Stimulated activated CD8-positive, alpha-beta memory T cell treated with anti-CD3 and anti-CD28 coated beads, Interleukin-4, amount 100 ng/mL, for 1 hour (primary cell): ENCODE measurements at places on chromosomes 16 and 17.
A peak's percentile ranks its signal among the peaks of the same experiment; 100 is the strongest.

- DNase-seq: no peak
These were observed 15.1 kb downstream of the BAIAP2 start for GRCh38 chr17:81049973-81050551.

- DNase-seq: no peak
These were observed 320.5 kb downstream of the UTP18 start for GRCh38 chr17:51580869-51581268.

DNA sequence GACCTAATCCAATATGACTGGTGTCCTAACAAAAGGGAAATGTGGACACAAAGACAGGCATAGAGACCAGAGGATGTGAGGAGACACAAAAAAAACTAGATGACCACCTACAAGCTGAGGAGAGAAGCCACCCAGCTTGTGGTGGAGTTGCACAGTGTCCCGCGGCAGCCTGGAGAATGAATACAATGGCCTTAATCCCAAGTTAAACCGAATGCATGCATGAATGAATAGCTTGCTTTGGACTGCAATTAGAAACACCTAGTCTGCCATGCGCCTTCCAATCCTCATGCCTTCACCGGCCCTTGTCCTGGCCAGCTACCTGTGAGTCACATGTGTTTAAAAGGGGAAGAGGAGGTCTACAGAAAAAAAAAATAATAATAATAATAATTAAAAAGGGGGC, 72.0 kb downstream of the CNGB1 start:
- no peak for DNase-seq

GRCh38 chr16:2816751-2817339, at the start of gene PRSS21:
TSS of gene PRSS21 (plus strand) at chr16:2817237. CDS start at chr16:2817269, 32 bp downstream.
- no peak for DNase-seq

GRCh38 chr17:70120425-70120824, 45.4 kb downstream of the KCNJ16 start:
- no peak for DNase-seq

GRCh38 chr16:13936596-13937081, 16.7 kb downstream of the ERCC4 start:
- DNase-seq: no peak

- DNase-seq: no peak
These were observed 35.2 kb downstream of the ADCY9 start for GRCh38 chr16:4081047-4081446.

DNA sequence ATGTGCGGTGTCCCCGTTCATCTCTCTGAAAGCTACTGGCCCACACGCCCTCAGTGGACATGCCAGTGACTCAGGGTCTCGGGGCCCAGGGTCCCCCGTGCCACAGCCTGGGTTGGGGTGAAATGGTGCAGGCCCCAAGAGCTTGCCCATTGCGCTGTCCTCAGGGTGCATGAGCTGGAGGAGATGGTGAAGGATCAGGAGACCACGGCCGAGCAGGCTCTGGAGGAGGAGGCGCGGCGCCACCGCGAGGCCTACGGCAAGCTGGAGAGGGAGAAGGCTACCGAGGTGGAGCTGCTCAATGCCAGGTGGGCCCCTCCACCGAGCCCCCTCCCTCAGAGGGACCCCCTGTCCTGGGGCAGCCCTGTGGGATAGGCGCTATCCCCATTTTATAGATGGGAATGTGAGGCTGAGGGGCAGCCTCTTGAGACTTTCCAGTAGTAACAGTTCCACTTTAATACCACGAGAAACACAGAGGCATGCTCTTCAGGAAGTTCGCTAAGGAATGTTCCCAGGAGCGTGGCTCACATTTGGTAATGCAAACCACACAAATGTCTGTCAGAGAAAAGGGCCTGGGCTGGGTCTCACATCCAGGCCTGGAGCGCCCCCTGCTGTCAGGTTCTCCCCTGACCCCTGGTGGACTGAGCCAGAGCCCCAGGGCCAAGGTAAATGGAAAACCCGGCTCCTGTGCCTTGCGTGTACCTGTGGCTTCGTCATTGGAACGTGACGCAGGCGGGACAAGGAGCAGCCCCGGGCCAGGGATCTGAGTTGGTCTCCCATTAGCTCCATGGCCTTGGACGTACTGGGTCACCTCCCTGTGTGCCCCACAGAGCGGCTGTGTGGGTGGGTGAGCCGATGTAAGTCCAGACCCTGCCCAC, 133.7 kb downstream of the RAB11FIP4 start:
- peak; percentile 79 for DNase-seq

DNA sequence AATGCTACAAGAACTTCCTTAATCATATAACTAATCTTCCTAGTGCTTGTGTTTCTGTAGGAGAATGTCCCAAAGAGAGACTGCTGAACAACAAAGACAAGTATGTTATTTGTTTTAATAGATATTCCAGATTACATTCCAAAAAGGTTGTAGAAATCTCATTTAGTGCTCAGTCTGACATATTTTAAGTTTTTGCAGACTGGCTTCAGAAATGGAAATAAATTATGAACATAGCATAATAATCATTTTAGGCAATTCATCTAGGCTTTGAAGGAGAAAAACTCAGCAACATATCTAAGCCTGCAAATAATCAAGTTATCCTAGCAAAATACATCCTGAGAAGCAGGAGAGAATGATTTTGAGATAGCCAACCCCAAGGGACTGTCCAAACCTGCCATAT, 171.6 kb upstream of the CDH5 start:
- no peak for DNase-seq

- no peak for DNase-seq
These were observed 123.3 kb downstream of the CCT6B start for GRCh38 chr17:34837876-34838478.

GRCh38 chr16:27867122-27868110, 196.1 kb downstream of the GSG1L start:
- peak; percentile 22 for DNase-seq

GRCh38 chr17:10234033-10234432, 35.6 kb upstream of the GAS7 start:
- DNase-seq: no peak

DNA sequence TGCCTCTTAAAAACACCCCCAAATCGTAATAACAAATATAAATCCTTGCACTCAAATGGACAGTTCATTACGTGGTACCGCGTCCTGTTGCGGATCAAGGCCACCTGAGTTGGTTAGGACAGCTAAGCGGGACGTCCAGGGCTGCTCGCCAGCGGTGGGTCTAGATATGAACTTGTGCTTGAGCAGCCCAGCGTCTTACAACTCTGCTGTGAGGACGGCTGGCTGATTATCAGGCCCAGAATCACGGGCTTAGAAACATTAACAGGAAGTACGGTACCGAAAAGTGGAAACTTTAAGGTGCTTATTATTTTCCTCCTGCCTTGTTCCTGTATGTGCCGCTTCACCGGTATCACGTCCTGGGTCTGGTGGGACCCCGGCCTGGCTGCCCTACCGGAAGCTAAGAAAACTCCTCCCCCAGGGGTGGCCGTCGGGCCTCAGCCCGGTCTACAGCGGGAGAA, 832 bp upstream of the SRRM2 start:
- no peak for DNase-seq

- DNase-seq: no peak
These were observed 29.4 kb downstream of the UNK start for GRCh38 chr17:75814021-75814395.

GRCh38 chr17:45906237-45906636, 11.9 kb downstream of the MAPT start:
- no peak for DNase-seq

DNA sequence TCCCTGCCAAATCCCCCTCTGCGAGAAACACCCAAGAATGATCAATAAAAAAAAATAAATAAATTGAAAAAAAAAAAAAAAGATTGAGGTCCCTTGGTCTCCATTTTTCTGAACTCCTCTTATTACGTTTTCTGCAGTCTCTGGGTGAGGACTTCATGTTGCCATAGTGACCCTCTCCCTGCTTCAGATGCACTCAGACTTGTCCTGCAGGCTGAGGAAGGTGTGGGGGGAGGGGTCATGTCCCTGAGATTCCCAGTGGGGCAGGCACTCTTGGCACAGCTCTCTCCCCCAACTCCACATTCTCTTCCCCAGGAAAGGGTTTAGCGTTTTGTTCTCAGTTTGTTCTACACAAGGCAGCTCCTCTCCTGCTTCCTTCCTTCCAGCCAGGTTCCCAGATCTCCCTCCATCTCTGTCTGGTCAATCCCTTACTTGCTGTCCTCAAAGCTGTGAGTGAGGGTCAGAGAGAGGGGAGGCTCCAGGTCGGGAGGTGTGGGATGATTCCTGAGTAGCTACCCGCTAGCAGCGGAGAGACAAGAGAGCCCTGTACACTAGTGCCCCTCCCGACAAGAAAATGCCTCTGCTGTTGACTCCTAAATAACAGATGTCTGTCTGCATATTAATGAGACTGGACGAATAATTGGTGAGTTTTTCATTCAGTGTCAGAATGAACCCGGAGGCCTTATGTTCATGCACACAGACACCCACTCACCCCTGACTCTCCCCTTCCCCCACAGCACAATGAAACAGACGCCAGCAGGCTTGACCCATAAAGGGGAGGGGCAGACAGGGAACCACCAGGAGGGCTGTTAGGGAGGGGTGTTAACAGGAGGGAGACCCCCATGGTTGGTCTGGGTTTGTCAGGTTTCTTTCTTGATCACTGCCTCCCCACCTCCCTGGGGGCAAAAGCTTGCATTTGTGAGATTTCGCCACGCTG, 9.2 kb downstream of the RND2 start:
- no peak for DNase-seq

GRCh38 chr17:21452377-21453143, 76.4 kb downstream of the KCNJ12 start:
- no peak for DNase-seq

DNA sequence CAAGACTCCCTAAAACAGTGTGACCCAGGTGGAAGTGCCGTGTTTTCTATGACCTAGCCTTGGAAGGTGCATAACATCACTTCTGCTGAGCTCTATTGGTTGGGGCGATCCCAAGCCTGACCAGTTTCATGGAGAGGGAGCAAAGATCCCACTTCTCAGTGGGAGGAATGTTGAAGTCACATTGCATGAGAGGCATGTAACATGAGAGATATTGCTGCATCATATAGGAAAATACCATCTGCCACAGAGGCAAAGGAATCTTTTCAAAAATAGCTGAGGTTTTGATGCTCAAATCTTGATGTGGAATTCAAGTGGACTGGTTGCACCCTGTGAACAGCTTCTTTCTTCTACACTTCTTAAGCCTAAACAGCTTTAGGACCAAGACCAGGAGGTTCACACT, 56.4 kb upstream of the NLRP1 start:
- DNase-seq: no peak

- no peak for DNase-seq
These were observed 11.1 kb downstream of the CANT1 start for GRCh38 chr17:78998311-78999055.

- DNase-seq: no peak
These were observed 25.0 kb downstream of the MRC2 start for GRCh38 chr17:62652251-62653001.

DNA sequence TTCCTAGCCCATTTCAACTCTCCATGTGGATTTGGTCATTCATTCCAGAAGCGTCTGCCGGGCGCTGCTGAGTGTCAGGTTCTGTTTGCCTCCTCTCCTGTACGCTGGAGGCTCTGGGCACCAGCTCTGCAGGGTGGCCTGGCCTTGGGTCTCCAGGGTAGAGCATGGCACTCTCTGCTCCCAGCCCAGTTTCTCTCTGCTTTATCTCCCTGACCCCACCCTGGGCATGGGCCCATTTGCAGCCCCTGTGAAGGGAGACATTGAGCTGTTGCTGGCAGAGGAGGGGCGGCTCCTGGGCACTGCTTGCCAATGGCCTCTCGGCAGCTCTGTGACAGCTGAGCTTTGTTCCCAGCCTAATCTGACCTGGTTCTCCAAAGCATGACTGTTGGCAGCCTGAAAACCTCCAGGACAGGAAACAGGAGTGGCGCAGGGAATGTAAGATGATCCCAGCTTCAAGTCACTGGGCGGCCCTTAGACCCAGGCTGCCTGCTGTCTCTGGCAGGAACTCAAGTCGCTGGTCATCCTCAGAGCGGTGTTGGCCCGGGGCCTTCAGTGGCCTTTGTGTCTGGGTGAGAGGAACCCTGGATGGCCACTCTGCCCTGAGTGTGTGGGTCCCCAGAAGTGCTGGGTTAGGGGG, 146.8 kb downstream of the SEC14L1 start:
- DNase-seq: no peak

DNA sequence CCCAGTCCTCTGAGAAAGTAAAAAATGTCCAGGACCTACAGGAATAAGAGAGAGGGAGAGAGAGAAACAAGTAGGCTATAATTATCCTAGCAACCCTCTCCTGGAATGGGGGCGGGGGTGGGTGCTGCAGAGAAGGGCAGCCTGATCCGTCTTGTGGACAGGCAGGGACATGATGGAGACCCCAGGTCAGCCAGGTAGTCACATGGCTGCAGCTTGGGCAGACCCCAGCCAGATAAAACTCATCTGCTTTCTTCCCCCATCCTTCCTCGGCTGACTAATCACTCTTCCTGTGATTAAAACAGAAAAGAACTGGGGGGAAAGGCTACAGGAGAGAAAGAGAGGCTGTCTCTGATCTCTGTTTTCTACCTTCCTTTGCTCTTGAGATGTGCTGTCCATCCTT, 32.6 kb downstream of the COPZ2 start:
- no peak for DNase-seq

GRCh38 chr17:28972437-28972836, 21.1 kb upstream of the PHF12 start:
- no peak for DNase-seq

DNA sequence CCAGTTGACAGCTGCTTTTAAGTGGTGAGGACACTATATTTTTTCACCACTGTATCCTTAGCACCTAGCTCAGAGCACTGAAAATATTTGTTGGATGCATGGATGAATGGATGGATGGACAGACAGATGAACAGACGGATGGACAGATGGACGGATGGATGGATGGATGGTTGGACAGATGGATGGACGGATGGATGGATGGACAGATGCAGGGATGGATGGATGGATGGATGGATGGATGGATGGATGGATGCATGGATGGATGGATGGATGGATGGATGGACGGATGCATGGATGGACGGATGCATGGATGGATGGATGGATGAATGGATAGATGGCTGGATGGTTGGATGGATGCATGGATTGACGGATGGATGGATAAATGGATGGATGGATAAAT, 12.4 kb upstream of the SLC5A11 start:
- no peak for DNase-seq

DNA sequence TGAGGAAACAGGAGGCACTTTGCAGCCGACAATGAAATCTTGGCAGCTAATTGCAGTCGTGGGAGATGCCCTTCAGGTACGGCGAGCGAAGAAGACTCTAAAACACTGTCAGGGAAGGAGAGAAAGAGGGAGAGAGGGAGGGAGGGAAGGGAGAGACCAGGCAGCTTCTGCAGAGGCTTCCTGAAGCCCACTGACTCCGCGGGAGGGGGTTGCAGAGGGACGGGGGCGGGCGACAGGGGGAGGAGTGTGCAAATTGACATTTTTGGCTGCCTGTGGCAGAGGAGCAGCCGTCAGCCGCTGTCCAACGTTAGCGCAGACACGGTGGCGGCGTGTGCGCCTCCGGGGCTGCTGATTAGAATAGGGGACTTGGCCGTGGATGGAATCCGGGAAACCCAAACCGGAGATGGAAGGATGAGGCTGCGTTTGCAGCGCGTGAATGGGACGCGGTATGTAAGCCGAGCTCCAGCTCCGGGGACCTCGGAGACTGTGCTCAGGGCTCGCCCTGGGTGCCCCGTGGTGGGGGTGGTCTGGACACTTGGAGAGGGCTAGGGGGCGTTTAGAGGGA, 849.1 kb upstream of the RBFOX1 start:
- no peak for DNase-seq

- no peak for DNase-seq
These were observed 923 bp downstream of the GDPD3 start for GRCh38 chr16:30112197-30113030.

- DNase-seq: no peak
These were observed 65.6 kb downstream of the PRKCB start for GRCh38 chr16:23901178-23902033.

GRCh38 chr17:40722241-40722640, 18.7 kb upstream of the KRT24 start:
- DNase-seq: no peak

GRCh38 chr17:47208744-47209488, at the start of gene MYL4:
TSS of gene MYL4 (plus strand) at chr17:47209348. CDS start at chr17:47209423, 75 bp downstream.
- no peak for DNase-seq
